Memory B cell (primary cell): ENCODE measurements at places on chromosomes 2 and 18.

DNA sequence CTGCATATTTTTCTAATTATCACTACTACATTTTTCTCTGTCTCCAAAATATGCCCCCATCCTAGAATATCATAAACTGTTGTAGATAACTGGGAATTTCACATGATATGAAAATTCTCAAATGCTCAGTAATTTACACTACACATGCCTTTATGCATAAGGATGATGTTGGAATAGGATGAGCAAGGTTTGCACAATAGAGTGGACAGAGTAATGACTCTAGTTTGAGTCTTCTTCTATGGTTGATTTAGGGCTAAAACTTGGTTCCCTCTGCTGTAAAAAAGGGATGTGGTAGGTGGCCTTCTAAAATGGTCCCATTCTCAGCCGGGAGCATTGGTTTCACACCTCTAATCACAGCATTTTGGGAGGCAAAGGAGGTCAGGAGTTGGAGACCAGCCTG is 129.9 kb downstream of the BCL11A start:
- no peak for DNase-seq
- no peak overlapping the region for H3K27ac ChIP-seq
- no peak overlapping the region for H3K4me3 ChIP-seq
- peaks cover 3% of the 10 kb centered on the region for H3K36me3 ChIP-seq
- H3K4me1 ChIP-seq, result peaks cover 5% of the 10 kb centered on the region

DNA sequence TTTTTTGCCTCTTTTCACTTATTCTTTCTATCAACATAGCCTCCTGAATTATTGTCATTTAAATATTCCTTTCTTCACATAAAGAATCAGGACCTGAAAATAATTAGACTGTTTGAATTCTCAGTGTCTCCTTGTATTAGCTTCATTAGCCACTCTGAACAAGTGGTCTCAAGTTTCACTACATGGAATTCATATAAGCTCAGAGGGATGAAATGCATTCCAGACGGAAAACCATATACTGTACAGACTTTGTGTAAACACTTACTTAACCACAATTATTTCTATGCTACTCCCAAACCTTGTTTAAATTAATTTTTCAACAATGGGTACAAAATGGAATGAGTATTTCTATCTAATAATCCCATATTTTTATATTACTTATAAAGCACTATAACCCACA is 53.4 kb downstream of the CHN1 start:
- no peak overlapping the region for H3K27ac ChIP-seq
- no peaks in the 10 kb centered on the region for H3K4me1 ChIP-seq
- no peak overlapping the region for H3K4me3 ChIP-seq
- H3K27me3 ChIP-seq, result peaks cover 11% of the 10 kb centered on the region

GRCh38 chr2:31997653-31998052 is 13.2 kb downstream of the MEMO1 start:
- H3K36me3 ChIP-seq, result peaks cover 10% of the 10 kb centered on the region
- no peaks in the 10 kb centered on the region for H3K27me3 ChIP-seq
- DNase-seq, result no peak

DNA sequence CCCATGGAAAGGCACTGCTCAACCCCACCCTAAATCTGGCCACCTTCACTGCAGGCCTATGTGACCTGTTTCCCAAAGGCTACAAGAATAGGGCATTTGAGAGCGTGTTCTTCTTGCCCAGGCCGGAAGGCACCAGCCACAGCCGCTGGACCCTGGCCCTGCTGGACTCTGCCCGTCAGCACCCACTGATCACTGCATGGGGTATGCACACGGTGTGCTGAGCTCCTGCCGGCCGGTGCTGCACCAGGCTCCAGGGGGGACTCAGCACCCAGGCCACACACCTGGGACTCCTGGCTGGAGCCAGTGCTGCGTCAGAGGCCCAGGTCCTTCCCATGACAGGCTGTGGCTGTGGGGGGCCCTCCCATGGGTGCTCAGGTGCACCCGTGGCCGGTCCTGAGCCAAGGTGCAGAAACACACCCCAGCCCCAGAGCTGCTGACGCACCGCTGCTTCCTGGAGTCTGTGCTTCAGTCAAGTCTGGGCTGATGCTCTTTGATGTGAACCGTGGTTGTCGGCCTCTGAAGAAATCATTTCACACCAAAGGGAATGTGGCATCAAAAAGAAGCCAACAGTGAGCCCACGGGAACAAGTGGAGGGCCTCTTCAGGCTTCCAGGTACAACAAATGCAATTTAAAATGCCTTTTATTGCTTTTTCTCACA is 6.5 kb downstream of the KCNG2 start:
- no peak overlapping the region for H3K27ac ChIP-seq
- H3K4me3 ChIP-seq, result no peak overlapping the region
- H3K36me3 ChIP-seq, result no peaks in the 10 kb centered on the region
- no peak for DNase-seq

DNA sequence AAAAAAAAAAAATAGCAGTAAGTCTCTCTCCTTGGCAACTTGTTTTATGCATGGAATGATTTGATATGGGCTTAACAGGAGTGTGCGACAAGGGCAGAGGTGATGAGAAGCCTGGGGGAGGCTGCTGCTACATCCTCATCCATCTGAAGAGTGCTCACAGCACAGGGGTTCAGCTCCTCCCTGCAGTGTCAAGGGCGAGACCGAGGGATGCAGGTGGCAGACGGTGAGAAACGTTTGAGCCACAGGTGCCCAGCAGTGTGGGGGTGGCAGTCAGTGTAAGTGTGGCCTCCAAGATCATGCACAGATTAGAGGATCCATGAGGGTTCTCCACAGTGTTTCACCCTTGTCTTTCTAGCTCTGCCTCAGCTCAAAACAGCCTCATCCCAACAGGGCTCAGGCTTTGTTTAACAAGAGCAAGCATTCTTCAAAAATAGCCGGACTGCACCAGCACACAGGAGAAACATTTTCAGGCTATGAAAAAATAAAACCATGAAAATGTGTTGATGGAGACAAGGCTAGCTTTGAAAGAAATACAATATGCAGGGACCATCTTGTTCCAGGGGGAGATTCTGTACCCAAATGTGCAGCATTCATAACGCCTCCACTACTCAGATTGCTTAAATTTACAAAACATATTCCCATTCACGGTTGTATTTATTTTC is 324.5 kb upstream of the MYT1L start:
- H3K36me3 ChIP-seq, result no peaks in the 10 kb centered on the region
- no peak overlapping the region for H3K27ac ChIP-seq
- H3K27me3 ChIP-seq, result no peaks in the 10 kb centered on the region
- no peak for DNase-seq

DNA sequence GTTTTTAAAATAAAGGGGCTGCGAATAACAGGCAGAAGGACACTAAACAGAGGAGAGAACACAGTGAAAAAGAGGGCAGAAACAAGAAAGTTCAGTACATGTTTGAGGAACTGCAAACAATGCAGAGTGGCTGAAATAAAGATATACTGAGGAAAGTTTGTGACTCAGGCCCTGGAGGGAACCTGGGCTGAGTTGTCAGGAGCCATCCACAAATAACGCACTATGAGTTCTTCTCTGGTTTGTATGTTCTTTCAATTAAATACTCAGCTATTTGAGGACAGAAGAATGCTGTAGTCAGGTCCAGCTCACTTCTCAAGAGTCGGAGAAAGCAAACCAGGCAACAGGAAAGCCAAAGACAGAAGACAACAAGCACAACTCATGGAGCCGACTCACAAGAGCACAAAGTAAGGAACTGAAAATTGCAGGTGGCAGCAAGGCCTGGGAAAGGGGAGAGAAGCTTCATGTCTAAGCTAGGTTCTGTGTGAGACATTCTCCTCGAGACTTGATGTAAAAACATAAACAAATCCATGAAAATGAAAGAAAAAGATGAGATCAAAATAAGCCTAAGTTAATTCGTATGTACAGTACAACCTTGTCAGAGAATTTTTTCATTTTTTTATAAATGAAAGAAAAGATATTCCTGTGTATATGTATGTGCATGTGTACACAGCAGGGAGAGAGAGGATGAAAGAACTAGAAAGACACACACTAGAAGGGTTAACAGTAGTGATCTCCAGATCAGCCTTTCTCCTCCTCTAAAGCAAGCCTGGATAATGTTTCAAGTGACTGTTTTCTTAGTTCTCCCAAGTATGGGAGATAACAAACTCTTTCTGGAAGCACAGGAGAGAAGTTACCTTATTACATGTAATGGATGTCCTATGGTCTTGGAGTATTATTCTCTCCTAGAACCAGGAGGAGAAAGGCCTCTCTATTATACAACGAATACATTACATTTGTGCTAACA is 41.5 kb downstream of the CHN1 start:
- H3K36me3 ChIP-seq, result no peaks in the 10 kb centered on the region
- H3K4me3 ChIP-seq, result no peak overlapping the region
- no peak overlapping the region for H3K27ac ChIP-seq
- H3K4me1 ChIP-seq, result no peaks in the 10 kb centered on the region
- H3K27me3 ChIP-seq, result peaks cover 5% of the 10 kb centered on the region

GRCh38 chr2:200329798-200330197 is 23.3 kb downstream of the SPATS2L start:
- no peak overlapping the region for H3K27ac ChIP-seq
- H3K4me1 ChIP-seq, result no peaks in the 10 kb centered on the region
- peaks cover 3% of the 10 kb centered on the region for H3K27me3 ChIP-seq
- H3K4me3 ChIP-seq, result no peak overlapping the region
- DNase-seq, result no peak
- no peaks in the 10 kb centered on the region for H3K36me3 ChIP-seq

GRCh38 chr2:129388870-129389269 is 590.6 kb upstream of the RAB6C start:
- no peaks in the 10 kb centered on the region for H3K36me3 ChIP-seq
- DNase-seq, result no peak
- no peak overlapping the region for H3K27ac ChIP-seq
- H3K4me3 ChIP-seq, result no peak overlapping the region
- H3K4me1 ChIP-seq, result no peaks in the 10 kb centered on the region

GRCh38 chr18:57950542-57950941 is 93.5 kb upstream of the NEDD4L start:
- DNase-seq, result no peak
- H3K36me3 ChIP-seq, result no peaks in the 10 kb centered on the region
- no peaks in the 10 kb centered on the region for H3K27me3 ChIP-seq
- H3K4me1 ChIP-seq, result peaks cover 12% of the 10 kb centered on the region

GRCh38 chr2:26964446-26965130 is 5.8 kb upstream of the MAPRE3 start:
- H3K27me3 ChIP-seq, result peaks cover 28% of the 10 kb centered on the region
- H3K27ac ChIP-seq, result no peak overlapping the region
- H3K4me3 ChIP-seq, result no peak overlapping the region
- DNase-seq, result no peak
- H3K36me3 ChIP-seq, result no peaks in the 10 kb centered on the region

- H3K36me3 ChIP-seq, result no peaks in the 10 kb centered on the region
- no peaks in the 10 kb centered on the region for H3K4me1 ChIP-seq
- peaks cover 17% of the 10 kb centered on the region for H3K27me3 ChIP-seq
- H3K4me3 ChIP-seq, result no peak overlapping the region
- H3K27ac ChIP-seq, result no peak overlapping the region
Measured at GRCh38 chr2:58976375-58977071, 735.4 kb upstream of the FANCL start.

DNA sequence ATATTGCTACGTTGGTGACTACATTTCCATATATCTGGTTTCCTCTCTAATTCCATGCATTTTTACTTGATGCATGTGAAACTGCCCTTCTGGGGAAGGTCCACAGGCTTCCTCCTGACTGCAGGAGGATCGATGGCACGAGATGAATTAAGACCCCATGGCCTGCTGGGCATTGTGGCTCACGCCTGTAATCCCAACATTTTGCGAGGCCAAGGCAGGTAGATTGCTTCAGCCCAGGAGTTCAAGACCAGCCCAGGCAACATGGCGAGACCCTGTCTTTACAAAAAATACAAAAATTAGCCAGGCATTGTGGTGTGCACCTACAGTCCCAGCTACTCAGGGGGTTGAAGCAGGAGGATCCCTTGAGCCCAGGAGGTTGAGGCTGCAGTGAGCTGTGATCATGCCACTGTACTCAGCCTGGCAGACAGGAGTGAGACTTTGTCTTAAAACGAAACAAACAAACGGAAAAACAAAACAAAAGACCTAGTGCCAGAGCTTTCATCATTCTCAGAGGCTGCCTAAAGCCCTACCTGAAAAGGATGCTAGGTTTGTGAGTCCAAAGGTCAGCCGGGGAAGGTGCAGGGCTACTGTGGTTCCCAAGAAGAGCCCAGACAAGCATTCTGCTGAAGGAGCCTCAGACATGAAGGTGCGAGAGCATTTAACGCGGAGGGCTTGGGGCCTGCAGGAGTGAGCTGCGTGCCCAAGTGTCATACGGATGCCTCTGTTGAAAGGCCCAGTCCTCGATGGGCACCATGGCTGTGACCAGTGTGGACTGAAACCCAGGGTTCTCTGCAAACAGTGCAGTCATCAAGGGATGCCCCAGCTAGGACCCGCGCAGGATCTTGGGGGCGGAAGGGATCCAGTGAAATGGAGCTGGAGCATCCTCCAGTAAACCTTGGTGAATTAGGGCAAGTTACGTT is 21.6 kb downstream of the GPR55 start:
- no peaks in the 10 kb centered on the region for H3K27me3 ChIP-seq
- no peak overlapping the region for H3K4me3 ChIP-seq
- no peak overlapping the region for H3K27ac ChIP-seq
- H3K4me1 ChIP-seq, result peaks cover 18% of the 10 kb centered on the region

GRCh38 chr2:127740665-127741288 is 39.5 kb downstream of the SFT2D3 start:
- H3K27me3 ChIP-seq, result no peaks in the 10 kb centered on the region
- no peak overlapping the region for H3K4me3 ChIP-seq
- no peak for DNase-seq
- no peak overlapping the region for H3K27ac ChIP-seq

DNA sequence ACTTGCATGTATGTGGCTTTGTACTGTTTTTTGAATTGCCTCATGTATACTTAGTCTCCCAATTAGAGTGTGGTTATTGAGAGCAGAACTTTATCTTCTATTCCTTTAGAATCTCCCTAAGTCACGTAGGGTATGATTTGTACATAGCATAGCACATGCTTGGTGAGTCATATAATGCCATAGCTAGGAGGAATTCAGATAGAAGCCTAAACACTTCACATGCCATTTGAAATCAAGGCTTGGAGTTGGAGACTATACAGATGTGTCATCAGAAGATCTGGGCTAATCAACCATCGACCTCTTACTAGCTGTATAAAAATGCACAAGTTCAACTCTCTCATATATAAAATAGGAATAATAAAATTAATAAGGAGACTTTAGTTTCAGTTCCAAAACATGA is 222.6 kb upstream of the ST6GAL2 start:
- no peaks in the 10 kb centered on the region for H3K4me1 ChIP-seq
- H3K27me3 ChIP-seq, result no peaks in the 10 kb centered on the region
- no peak overlapping the region for H3K27ac ChIP-seq
- DNase-seq, result no peak
